ENCODE measurements at places on chromosomes 4 and X.

DNA sequence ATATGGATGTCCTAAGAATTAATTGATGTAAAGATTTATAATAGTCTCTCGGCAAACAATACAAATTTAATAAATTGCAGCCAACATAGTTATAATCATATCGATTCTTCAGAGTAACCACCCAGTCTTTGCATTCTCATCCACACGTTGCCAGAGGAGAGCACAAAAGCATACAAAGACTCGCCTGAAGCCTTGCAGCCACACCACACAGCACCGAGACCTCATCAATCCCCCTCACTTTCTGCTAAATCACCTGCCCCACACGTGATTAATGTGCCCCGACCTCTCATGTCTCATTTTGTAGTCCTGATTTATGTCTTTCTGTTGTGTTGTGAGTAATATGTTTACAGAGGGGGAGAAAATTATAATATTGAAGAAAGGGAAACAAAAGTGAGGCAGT lies 510.4 kb downstream of the TRIML1 start:
- DNase-seq, result no peak

- no peak for DNase-seq
Observed at GRCh38 chrX:47722260-47722659, 63.3 kb upstream of the UXT start.

GRCh38 chr4:109821185-109821584 lies 5.6 kb downstream of the GAR1 start:
- no peak for DNase-seq

- DNase-seq, result no peak
Observed at GRCh38 chr4:96486563-96486962, 646.7 kb downstream of the PDHA2 start.

DNA sequence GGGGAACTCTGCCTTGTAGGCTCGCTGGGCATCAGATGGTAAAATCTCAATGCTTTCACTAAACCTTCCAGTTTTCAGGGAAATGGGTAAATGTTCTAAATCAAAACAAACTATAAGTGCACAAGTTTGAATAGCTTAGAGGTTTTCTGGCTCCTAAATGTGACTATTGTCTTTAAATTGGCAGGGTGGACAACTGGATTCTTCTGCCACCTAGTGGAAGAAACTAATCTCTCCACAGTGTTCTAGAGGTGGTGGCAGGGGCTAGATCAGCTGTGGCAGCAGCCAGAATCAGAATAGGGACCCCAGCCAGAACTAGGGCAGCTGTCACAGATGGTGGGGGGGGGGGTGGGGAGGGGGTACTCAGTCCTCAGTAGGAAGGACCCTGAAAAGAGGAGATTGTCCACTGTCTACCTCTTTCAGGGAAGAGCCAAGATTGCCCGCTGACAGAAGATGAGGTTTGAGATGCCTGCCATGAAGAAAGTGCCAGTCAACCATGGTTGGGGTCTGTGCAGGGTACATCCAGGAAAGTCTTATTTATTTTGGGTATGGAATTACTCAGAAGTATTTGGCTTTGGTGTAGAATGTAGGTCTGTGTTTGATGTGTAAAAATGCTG lies 201.4 kb downstream of the CCNG2 start:
- peak; percentile 36 for DNase-seq

All from retina (tissue), 1 donor.